ENCODE measurements at places on chromosomes 7 and 10.

GRCh38 chr7:92843034-92843760, 6.8 kb upstream of the CDK6 start:
- DNase-seq, result no peak

DNA sequence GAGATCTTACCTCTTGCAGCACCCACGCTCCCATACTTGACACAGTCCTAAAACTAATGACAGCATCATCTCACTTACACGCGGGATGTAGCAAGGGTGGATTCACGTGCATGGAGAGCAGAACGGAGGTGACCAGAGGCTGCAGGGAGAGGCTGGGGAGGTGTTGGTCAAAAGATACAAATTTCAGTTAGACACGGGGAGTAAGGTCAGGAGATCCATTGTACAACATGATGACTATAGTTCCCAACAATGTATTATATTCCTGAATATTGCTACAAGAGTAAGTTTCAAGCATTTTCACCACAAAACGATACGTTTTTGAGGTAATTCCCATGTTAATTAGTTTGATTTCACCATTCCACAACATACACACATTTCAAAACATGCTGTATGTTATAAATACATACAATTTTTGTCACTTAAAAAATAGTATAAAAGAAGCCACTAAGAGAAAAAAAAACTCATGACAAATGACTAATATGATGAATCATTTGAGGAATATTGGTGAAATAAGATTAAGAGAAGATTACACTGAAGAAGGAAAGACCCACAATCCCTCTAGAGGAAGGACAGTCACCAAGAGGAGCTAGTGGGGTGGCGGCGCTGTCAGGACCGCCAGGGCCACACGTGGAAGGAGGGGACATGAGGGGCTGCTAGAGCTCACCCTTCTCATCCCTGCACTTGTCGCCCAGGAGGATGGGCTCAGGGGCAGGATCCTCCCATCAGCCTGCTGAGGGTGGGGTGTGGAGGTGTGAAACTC, 49.4 kb upstream of the EGFR start:
- DNase-seq, result no peak

- no peak for DNase-seq
Observed at GRCh38 chr7:2387897-2388636, 15.3 kb upstream of the CHST12 start.

- no peak for DNase-seq
Observed at GRCh38 chr7:73645643-73646174, 21.4 kb upstream of the MLXIPL start.

- DNase-seq, result peak; percentile 51
Observed at GRCh38 chr7:44145969-44146911, 5.1 kb upstream of the MYL7 start.

DNA sequence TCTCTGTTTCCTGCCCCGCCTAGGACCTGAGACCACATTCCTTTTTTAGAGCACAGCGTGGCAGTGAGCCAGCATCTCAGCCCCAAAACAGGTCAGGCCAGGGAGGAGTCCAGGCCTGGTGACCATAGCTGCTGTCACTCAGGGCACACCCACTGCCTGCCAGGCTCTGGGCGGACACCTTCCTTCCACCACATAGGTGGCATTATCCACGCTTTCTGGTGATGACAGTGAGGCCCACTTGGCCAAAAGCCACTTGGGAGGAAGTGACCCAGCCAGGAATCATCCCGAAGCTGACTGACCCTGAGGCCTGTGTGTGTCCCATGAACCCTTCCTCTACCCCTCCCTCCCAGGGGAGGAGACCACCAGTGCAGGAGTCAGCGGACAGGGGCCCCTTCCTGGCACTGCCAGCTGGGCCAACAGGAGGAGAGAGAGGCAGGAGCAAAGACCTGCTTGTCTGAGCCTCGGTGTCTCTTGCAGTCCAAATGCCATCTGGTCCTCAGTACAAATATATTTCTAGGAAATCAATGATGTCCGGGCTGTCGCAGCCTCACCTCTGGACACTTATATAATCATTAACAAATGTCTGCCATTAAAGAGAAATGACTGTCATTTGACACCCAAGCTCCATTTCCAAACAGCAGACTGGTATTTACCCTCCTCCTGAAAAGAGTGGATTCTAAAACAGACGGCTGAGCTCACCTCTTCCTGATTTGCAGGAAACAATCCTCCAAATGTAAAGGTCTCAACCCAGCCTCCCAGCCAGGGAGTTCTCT, 63.0 kb downstream of the ABRAXAS2 start:
- no peak for DNase-seq

DNA sequence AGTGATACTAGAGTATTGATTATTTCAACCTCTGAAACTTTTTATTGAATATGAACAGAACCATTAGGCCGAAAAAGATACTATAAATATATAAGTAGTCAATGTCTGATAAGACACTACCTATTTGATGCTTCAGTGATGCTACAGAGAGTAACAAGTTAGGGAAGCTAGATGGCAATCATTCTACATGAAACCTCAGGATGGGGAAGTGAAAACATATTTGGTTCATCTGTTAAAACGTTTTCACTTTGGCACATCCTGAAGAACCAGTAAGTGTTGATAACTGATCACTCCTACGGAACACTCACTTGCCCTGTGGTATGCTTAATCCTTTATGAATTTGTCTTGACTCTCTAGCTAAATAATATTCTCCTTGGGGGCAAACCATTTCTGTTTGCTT, 1064.9 kb downstream of the NXPH1 start:
- DNase-seq, result no peak

DNA sequence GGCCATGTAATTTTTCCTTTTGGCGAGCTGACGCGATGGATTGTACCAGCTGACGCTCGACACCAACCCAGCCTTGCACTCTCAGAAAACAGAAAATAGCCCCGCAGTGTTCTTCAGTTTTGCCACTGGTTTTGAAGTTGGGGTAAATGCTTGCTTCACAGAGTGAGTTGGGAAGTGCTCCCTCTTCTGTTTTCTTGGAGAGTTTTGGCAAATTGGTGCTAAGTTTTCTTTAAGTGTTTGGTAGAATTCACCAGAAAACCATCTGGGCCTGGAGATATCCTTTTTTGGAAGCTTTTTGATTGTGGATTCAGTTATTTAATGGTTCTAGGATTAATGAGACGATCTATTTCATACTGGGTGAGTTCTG, 252.8 kb downstream of the ELFN1 start:
- DNase-seq, result no peak

- DNase-seq, result no peak
Observed at GRCh38 chr7:137935884-137936508, 65.9 kb downstream of the CREB3L2 start.

DNA sequence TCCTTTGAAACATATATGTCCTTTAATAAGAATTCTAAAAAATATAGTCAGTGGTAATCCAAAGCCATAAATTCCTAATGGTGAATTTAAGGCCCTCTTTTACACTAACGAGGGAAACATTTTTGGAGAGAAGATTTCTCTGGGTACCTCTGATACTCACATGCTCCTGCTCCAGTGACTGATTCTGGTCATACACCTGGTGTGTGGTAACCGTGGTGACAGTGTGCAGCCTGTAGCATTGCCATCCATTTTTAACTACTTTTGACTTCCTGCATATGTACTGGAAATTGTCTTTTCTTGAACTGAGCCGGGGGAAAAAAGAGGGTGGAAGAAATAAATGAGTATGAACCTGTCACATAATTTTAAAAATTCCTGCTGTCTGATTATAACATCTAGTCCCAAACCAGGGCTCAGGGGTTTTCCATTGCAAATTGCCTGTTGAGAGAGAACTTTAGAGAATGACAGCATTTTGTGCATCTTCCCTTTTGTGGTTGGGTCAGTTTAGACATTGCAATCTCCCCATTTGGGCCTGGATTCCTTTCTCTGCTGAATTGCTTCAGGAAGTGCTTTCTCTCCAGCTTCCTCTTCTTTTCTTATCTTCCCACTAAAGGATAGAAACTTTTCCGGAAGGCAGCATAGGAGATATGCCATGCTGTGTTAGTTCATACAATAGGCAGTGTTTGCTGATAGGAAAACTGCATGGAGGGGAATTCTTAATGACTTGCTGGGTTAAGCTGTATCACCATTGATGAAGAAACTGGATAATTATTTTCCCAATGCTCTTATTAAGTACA, 125.5 kb downstream of the GRM3 start:
- DNase-seq, result no peak

DNA sequence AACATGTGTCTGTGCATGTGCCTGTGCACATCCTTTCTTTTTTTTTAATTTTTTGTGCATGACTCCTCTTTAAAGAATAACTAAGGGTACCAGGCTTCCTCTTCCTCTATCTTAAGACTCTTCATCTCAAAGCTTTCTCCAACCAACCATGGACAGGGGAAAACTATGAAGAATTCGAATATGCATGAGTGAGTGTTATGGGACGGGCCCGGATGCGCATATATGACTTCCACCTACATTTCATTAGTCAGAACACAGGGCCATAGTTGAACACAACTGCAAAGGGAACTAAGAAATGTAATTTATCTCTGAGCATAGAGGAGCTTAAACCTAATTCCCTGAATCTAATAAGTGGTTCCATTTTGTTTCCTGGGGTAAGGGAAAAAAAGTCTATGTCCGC, 270.3 kb upstream of the SORCS1 start:
- DNase-seq, result no peak

- no peak for DNase-seq
Observed at GRCh38 chr7:44152971-44153947, 12.1 kb upstream of the MYL7 start.

DNA sequence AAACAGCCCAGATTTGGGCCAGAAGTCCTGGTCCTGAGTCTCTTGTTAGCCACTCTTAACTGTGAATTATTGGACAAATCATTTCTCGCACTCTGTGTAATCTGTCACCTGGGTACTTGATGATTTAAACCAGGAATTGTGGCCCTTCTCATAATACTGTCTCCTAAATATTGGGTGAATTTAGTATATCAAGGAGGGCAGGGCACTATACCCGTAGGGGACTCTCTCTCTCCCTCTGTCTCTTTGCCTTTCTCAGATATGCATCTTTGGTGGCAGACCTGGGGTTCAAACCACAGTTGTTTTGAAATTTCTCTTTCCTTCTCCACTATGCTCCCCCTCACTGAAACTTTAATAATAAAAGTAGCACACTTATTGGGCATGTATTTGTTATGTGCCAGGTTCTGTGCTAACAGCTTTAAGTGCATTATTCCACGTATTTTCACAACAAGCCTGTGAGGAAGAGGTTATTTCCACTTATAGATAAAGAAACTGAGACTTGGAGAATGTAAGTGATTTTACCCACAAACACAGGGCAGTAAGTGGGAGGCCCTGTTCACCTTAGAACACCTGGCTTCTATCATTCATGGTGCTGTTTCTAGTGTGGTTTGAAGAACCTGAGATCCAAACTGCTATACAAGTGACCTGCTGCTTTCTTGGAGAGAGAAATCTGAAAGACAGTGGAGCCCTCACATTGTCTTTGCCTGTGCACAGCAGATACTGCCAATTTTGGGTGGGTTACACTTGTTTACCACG, 11.8 kb downstream of the FAS start:
- DNase-seq, result no peak

All from stimulated activated CD8-positive, alpha-beta memory T cell treated with anti-CD3 and anti-CD28 coated beads, Interleukin-12 subunit alpha, Interleukin-12 subunit beta, amount 100 ng/mL, for 4 hours (primary cell).